ENCODE measurements at places on chromosomes 12 and 14. TPM values are rescaled to one million over a fixed set of nuclear protein-coding genes. Genes with fewer than 3 reads are reported as not detected.

ABCB9 gene
- 7.6 TPM for polyA plus RNA-seq

EXOC3L4 gene
- polyA plus RNA-seq: 0.21 TPM

GRCh38 chr12:8779862-8780261 lies 42.6 kb upstream of the A2ML1 start:
- no peak for DNase-seq

DNA sequence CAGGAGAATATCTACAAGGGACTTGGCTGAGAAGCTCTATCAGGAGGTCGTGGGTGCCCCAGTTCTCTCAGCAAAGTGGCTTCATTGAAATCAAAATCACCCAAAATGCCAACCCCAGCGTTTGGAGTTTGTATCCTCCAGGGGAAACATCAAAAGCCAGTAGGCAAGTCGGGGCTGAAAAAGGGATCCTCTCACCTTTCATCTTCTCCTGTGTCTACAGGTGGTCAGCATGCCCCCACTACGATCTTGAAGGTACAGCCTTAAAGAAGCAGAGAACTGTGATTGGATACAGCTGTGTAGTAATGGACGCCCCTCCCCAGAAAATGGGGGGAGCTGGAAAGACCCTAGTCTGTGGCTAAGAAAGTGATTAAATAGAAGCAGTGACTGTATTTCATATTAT lies 22.2 kb downstream of the HRK start:
- DNase-seq: no peak

DNA sequence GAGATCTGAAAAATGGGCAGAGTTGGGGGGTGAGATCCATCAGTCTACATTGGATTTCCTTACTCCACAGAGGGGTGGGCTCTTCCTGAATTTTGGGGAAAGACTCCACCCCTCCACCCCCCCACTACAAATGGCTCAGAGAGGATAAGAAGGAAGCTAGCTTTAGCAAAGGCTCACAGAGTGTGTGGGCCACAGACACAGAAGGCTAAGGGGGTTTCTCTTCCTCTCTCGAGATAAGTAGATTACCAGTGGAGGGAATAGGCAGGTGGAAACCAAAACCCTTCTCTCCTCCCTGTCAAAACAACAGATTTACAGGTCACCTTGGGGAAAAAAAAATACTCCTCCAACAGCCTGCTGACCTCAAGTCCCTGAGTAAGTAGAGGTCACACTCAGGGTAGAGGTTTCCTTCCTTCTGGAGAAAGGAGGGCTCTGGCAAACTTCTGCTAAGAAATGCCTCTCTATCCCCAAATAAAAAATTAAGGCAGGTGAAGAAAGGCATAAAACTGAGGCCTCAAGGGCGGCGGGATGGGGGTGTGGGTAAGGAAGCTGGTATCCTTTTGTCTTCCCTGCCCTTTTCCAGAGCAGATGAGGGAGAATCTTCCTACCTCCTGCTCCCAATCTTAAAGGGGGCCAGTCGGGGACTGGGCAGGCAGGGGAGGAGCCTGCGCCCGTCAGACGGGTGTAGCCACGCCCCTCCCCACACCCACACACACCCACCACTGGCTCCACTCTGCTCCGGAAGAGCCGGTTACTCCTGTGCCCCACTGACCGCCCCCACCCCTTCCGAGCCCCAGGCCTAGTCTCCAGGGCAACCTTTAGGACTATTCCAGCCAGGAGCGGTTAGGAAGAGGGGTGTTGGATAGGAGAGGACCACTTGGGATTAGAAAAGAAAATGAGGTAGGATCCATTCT lies 1.9 kb upstream of the BAZ2A start:
- DNase-seq: peak; percentile 82

DNA sequence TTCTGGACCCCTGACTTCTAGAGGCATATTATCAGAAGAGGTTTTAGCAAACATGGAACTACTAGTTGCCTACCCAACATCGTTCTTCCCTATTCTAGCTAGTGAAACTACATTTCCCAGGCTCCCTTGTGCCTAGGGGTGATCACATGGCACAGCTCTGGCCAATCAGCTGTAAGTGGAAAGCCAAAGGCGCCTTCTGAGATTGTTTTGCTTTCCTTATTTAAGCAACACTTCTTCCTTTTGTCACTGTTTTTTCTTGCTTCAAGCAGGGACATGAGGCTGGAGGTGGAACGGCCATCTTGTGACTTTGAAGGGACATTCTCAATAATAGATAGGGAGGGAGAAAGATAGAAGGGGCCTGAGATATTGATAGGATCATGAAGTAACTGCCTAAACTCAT lies 136.7 kb downstream of the ZNF664 start:
- DNase-seq: peak; percentile 57

GRCh38 chr12:43281563-43281962 lies 270.4 kb downstream of the ADAMTS20 start:
- DNase-seq: peak; percentile 12

GRCh38 chr14:98548071-98548686 lies 723.8 kb downstream of the BCL11B start:
- no peak for DNase-seq
